ENCODE measurements at places on chromosomes 1 and 21. TPM values are rescaled to one million over a fixed set of nuclear protein-coding genes. Genes with fewer than 3 reads are reported as not detected.

DNA sequence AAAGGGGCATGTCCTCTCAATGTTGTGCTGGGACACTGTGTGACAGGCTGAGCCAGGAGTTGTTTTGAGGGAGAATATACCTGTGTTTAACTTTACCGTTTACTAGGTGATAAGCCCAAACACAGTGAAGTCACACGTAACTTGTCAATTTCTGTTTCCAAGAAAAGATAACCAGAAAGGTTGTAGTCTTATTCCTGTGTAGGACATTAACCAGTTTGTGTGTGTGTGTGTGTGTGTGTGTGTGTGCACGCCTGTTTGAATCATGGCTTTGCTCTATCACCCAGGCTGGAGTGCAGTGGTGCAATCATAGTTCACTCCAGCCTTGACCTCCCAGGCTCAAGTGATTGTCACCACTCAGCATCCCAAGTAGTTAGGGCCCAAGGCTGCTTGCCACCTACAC lies 83.6 kb downstream of the MRPS6 start:
- H3K27ac ChIP-seq, result no peak overlapping the region
- H3K36me3 ChIP-seq, result no peaks in the 10 kb centered on the region
- no peaks in the 10 kb centered on the region for H3K4me1 ChIP-seq
- H3K27me3 ChIP-seq, result no peaks in the 10 kb centered on the region

GRCh38 chr1:197837911-197838310 lies 62.6 kb upstream of the DENND1B start:
- H3K27me3 ChIP-seq, result no peaks in the 10 kb centered on the region
- H3K36me3 ChIP-seq, result no peaks in the 10 kb centered on the region
- no peak overlapping the region for H3K4me3 ChIP-seq
- H3K27ac ChIP-seq, result no peak overlapping the region
- DNase-seq, result no peak

DNA sequence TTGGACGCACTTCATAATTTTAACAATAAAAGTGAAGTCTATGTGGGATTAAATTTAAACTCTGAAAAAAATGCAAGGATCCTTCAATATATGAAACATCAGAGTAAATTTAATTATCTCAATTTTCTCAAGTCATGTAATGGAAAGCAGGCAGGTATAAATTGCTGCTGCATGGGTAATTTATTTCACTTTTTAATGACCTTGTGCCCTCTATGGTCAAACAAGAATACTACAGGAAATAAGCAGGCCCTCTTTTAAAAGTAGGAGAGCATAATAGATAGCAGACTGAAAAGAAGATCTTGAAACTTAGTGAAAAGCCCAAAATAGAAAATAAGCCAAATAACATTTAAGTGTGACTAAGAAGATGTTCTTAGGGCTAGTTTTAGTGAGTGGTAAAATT lies 22.9 kb downstream of the BCAS2 start:
- peak; percentile 8 for DNase-seq
- no peaks in the 10 kb centered on the region for H3K4me1 ChIP-seq
- no peaks in the 10 kb centered on the region for H3K27me3 ChIP-seq
- no peaks in the 10 kb centered on the region for H3K36me3 ChIP-seq
- H3K4me3 ChIP-seq, result no peak overlapping the region
- H3K27ac ChIP-seq, result no peak overlapping the region

DNA sequence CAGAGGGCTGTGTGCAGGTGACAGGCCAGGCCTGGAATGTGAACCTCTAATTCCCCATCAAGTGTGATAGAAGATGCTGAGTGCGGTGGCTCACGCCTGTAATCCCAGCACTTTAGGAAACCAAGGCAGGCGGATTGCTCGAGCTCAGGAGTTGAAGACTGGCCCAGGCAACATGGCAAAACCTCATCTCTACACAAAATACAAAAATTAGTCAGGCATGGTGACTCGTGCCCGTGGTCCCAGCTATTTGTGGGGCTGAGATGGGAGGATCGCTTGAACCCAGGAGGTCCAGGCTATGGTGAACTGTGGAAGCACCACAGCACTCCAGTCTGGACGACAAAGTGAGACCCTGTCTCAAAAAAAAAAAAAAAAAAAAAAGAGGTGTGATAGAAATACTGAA lies 40.1 kb upstream of the PUM1 start:
- H3K36me3 ChIP-seq, result no peaks in the 10 kb centered on the region
- H3K27me3 ChIP-seq, result no peaks in the 10 kb centered on the region
- H3K4me3 ChIP-seq, result no peak overlapping the region
- no peak for DNase-seq
- H3K4me1 ChIP-seq, result no peaks in the 10 kb centered on the region

- DNase-seq, result no peak
- H3K36me3 ChIP-seq, result no peaks in the 10 kb centered on the region
- no peaks in the 10 kb centered on the region for H3K27me3 ChIP-seq
- peaks cover 27% of the 10 kb centered on the region for H3K4me1 ChIP-seq
- H3K27ac ChIP-seq, result no peak overlapping the region
- H3K4me3 ChIP-seq, result no peak overlapping the region
Measured at GRCh38 chr21:45350206-45350854, 54.6 kb upstream of the COL18A1 start.

GRCh38 chr1:170133766-170134495 lies 11.8 kb upstream of the NTMT2 start:
- H3K27ac ChIP-seq, result no peak overlapping the region
- DNase-seq, result no peak
- H3K36me3 ChIP-seq, result no peaks in the 10 kb centered on the region
- no peak overlapping the region for H3K4me3 ChIP-seq

Gene KIRREL1
- 187 TPM for total RNA-seq

DNA sequence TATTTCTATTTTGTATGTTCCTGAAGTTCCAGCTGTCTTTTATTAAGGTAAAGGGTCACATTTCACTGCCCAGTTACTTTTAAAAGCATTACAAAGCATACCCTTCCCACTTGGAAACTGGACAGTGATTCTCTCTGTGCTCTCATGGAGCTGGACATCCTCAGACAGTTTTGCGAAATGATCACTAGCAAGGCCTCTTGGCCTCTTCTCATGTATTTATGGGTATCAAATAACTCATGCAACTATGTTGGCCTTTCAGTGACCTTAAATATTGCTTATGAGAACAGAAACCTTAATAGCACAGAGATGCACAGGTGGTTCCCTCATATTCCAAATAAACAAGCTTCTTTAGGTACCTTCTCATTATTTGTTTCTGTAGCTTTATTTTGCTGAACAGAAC lies 7.9 kb upstream of the AMPD1 start:
- no peak overlapping the region for H3K4me3 ChIP-seq
- peaks cover 22% of the 10 kb centered on the region for H3K36me3 ChIP-seq
- H3K4me1 ChIP-seq, result no peaks in the 10 kb centered on the region
- no peak overlapping the region for H3K27ac ChIP-seq
- no peaks in the 10 kb centered on the region for H3K27me3 ChIP-seq

Gene EGLN1
- 29.5 TPM for total RNA-seq

Gene FAM163A
- total RNA-seq, result not detected

DNA sequence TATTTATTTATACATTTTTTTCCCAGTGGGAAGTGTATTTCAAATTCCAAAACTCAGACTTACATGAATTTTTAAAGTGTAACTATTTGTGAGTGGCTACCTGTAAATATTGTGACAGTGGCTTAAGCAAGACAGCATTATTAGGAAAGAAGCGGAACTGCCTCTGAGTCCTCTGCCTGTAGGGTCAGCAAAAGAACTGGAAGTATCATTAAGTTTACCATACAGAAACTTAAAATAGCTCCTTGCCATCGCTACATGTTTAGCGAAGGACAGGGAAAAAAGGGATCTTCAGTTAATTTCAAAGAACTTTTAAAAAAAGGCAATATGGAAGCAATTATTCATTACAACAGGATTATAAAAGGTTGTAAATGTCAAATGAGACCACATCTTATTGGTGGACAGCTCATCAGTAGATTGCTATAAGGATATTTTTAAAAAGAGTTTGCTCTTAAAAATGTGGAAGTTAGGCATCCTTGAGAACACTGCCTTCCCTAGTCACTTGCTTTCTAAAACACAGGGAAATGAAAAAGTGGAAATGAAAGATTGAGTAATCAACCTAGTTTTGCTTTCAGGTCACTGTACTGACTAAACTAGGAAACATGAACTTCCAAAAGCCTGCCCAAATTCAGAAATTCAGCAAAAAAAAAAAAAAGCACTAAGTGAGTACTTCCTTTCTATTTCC lies 39.2 kb downstream of the NSL1 start:
- no peak for DNase-seq
- H3K27me3 ChIP-seq, result no peaks in the 10 kb centered on the region
- H3K4me1 ChIP-seq, result peaks cover 14% of the 10 kb centered on the region
- H3K27ac ChIP-seq, result no peak overlapping the region
- no peaks in the 10 kb centered on the region for H3K36me3 ChIP-seq

Gene CCDC27
- not detected for total RNA-seq

DNA sequence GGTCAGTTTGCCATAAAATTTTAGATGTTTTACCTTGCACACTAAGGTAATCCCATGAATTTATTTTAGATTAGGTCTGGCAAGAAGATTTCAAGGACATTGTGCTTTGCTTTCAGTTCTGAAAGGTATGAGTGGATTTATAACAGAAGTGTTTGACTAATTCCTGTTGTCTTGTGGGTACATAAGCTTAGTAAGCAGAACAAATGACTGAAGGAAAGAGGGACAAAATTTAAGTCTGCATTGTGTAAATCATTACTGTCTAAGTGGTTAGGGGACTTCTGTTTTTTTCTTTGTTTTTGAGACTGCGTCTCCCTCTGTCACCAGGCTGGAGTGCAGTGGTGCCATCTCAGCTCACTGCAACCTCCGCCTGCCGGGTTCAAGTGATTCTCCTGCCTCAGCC lies 60.1 kb downstream of the PKN2 start:
- no peak for DNase-seq
- no peak overlapping the region for H3K4me3 ChIP-seq
- no peaks in the 10 kb centered on the region for H3K27me3 ChIP-seq

Gene OLIG2
- total RNA-seq, result not detected

DNA sequence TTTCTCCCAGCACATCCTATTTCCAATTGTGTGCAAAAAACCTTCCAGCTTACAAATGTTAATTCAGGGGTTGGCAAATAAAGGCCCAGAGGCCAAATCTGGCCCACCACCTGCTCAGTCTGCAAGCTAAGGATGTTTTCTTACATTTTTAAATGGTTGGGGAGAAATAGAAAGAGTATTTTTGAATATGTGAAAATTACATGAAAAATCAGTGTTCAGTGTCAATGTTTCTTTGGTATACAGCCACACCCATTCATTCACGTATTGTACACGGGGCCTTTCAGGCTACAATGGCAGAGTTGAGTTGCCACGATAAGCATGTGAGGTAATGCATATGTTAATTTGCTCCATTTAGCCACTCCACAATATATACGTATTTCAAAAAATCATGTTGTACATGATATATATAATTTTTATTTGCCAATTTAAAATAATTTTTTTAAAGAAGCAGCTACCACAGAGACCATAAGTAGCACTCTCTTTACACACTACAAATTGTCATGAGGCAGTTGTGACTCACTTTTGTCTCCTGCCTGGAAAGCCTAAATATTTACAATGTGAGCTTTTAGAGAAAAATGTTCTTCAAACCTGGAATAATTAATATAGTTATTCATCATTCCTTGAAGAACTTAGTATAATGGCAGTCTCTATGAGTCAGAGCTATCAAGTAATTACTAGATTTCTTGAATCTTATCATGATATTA lies 189.6 kb downstream of the SMYD3 start:
- no peaks in the 10 kb centered on the region for H3K36me3 ChIP-seq
- H3K4me1 ChIP-seq, result peaks cover 10% of the 10 kb centered on the region
- H3K27me3 ChIP-seq, result no peaks in the 10 kb centered on the region

GRCh38 chr21:16342932-16343331 lies 613.1 kb downstream of the USP25 start:
- H3K4me1 ChIP-seq, result no peaks in the 10 kb centered on the region
- no peaks in the 10 kb centered on the region for H3K27me3 ChIP-seq
- H3K36me3 ChIP-seq, result no peaks in the 10 kb centered on the region
- H3K27ac ChIP-seq, result no peak overlapping the region
- H3K4me3 ChIP-seq, result no peak overlapping the region

- H3K4me1 ChIP-seq, result no peaks in the 10 kb centered on the region
- no peaks in the 10 kb centered on the region for H3K36me3 ChIP-seq
Measured at GRCh38 chr1:25647863-25648262, 31.3 kb downstream of the MAN1C1 start.

Gene SLC45A1
- total RNA-seq, result 0.82 TPM

DNA sequence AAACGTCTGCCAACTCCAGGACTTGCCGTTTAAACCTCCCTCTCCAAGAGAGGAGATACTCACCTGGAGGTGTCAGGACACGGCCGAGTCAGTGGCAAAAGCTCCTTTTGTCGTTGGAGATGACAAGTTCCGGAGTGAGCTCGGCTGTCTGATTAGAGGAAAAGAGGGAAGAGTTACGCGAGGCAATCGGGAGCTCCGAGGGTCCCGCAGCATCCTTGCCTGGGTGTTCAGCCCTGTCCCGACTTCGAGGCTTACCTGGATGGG lies 497 bp downstream of the ID3 start:
- H3K27me3 ChIP-seq, result no peaks in the 10 kb centered on the region
- H3K4me1 ChIP-seq, result peaks cover 72% of the 10 kb centered on the region
- peaks cover 12% of the 10 kb centered on the region for H3K36me3 ChIP-seq
- peak overlapping the region; percentile 75 for H3K4me3 ChIP-seq
- peak overlapping the region; percentile 99 for H3K27ac ChIP-seq

- H3K36me3 ChIP-seq, result no peaks in the 10 kb centered on the region
- no peak overlapping the region for H3K27ac ChIP-seq
- no peak overlapping the region for H3K4me3 ChIP-seq
- H3K4me1 ChIP-seq, result peaks cover 16% of the 10 kb centered on the region
Measured at GRCh38 chr1:25428475-25429166, 2.1 kb upstream of the MACO1 start.

DNA sequence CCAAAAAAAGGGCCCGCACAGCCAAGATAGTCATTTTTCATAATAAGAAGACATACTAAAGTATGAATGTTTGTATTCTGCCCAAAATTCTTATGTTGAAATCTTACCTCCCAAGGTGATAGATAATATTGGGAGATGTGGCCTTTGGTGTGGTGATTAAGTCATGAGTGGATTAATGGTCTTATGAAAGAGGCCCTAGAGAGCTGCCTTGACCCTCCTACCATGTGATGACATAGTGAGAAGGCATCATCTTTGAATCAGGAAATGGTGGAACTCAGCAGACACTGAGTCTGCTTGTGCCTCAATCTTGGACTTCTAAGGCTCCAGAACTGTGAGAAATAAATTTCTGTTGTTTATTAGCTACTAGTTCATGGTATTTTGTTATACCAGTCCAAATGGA lies 11.8 kb upstream of the RNPC3 start:
- no peaks in the 10 kb centered on the region for H3K27me3 ChIP-seq
- H3K4me1 ChIP-seq, result no peaks in the 10 kb centered on the region
- DNase-seq, result no peak

- no peaks in the 10 kb centered on the region for H3K36me3 ChIP-seq
- peaks cover 10% of the 10 kb centered on the region for H3K4me1 ChIP-seq
- H3K4me3 ChIP-seq, result no peak overlapping the region
- H3K27ac ChIP-seq, result no peak overlapping the region
- DNase-seq, result no peak
- H3K27me3 ChIP-seq, result no peaks in the 10 kb centered on the region
Measured at GRCh38 chr1:218496561-218496960, 151.4 kb downstream of the TGFB2 start.

Gene AMY1B
- total RNA-seq, result not detected

GRCh38 chr1:223860051-223860622 lies 14.4 kb upstream of the TP53BP2 start:
- no peaks in the 10 kb centered on the region for H3K4me1 ChIP-seq
- DNase-seq, result no peak
- no peak overlapping the region for H3K27ac ChIP-seq
- H3K27me3 ChIP-seq, result no peaks in the 10 kb centered on the region

Gene BTBD19
- total RNA-seq, result 10.3 TPM

Gene TLR5
- 1.5 TPM for total RNA-seq
